ENCODE measurements at places on chromosomes 3 and 15.

GRCh38 chr3:72591522-72592421, 256.5 kb downstream of the SHQ1 start:
- DNase-seq = no peak

DNA sequence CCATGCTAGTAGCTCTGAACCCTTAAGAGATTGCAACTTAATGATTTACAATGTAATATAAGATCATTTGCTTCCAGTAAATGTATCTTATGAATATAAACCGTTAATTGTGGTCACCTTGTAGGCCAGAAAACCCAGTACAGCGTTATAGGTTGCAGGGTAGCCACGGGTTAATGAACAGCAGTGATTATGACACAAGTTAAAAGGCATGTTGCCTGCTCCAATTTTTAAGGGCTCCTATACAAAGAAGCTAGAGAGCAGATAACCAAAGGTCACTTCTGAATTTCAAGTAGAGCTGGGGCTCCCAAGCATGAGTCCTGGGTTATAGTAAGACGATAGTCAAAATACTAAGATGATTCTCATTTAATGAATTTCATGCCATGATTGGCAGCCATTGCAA, 13.5 kb downstream of the GUCA1C start:
- no peak for DNase-seq

- no peak for DNase-seq
Observed at GRCh38 chr3:181805703-181806102, 94.0 kb downstream of the SOX2 start.

GRCh38 chr15:45186771-45187577, 792 bp downstream of the SHF start:
- no peak for DNase-seq

- no peak for DNase-seq
Observed at GRCh38 chr15:93040288-93041158, 48.5 kb downstream of the RGMA start.

GRCh38 chr15:69375151-69375790, 38.9 kb upstream of the KIF23 start:
- no peak for DNase-seq

DNA sequence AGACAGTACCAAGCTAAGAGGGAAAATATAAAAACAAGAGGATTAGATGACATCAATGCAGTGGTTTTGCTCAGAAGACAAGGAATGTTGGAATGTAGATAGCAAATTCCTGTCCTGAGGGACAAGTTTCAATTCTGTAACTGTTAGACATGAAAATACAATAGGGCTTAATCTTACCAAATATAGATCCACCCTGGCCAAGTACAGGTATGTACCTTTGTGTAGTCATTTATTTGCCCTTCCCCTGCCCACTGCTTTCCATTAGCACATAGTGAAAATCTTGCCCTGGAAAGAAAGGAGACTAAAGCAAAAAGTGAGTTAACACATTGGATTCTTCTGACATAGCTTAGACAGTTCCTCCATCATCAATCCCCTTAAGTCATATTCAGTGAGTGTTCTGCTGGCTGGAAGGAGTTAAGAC, 389.0 kb upstream of the THBS1 start:
- no peak for DNase-seq

DNA sequence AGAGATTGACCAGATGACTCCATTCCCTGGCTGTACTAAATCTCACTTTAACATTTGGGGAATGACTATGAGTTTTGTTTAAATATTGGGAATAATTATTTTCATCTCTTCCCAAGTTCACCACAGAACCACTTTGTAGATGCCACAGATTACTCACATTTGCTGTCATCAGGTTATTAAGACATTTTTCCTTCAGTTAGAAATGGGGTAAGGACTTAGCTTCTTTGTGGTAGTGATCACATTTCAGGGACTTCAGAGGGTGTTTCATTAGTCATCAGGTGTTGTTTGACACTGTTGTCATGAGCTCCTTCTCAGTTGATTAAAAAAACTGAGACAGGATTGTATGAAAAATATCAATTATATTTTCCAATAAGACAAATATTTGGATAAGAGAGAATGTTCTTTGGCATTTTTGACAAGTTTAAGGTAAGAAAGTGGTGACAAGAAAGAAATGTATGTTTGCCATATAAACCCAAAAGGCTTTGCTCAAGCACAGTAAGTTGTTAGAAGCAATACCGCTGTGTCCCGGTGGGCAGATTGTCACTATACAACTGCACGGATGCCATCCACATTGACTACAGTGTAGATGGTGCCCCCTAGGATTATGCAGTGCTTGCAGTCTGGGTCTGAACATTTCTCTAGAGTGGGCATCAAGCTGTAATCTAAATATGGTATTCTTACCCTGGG, 22.3 kb downstream of the FBXL2 start:
- DNase-seq = no peak

- no peak for DNase-seq
Observed at GRCh38 chr15:73388256-73388781, 19.6 kb upstream of the HCN4 start.

GRCh38 chr3:114624571-114625181, 330.8 kb downstream of the TIGIT start:
- no peak for DNase-seq

GRCh38 chr15:92683511-92683834, 27.9 kb upstream of the FAM174B start:
- DNase-seq = no peak

- DNase-seq = no peak
Observed at GRCh38 chr3:78588906-78589621, 1178.7 kb downstream of the ROBO1 start.

DNA sequence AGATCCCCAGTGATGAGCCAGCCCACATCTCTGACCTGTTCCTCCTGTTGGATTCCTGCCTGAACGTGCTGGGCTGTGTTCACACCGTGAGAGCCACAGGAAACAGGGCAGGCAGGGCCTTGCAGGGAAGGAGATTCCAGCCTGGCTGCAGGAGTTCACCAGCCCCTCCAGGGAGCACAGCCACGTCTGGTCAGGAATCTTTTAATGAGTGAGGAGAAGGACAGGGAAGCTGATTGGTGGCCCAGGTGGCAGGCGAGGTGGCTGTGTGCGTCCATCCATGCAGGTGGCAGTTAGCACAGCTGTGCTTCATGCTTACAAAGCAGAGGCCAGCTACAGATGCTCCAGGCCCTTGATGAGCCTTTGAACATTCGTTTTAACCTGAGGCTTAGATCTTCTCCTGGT, 10.5 kb downstream of the LRRK1 start:
- no peak for DNase-seq

Data from CD4-positive, alpha-beta T cell treated with Interleukin-10 for 1 hour (primary cell).